ENCODE measurements at places on chromosomes 16 and 17.

DNA sequence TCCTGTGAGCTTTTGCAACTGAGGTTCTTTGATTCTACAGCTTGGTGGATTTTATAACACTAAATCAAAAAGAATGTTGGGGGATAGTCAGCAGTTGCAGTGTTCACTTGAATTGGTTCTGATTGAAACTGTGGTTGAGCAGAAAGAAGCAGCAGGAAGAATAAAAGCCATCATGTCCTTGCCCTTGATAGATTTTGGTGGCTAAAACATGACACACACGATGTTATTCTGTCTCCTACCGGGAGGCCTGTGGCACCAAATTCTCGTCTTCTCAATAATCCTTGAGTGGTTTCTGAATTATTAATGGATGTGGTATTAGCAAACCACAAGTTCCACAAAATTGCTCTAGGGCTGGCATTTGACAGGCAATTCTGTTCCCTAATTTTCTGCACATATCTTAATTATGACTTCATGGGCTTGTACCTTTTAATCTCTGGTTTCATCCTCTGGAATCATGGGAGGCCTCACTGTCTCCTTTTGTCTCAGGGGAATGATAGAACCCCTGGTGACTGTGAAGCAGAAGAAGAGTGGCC lies 338.2 kb downstream of the SNX29 start:
- DNase-seq, result no peak

DNA sequence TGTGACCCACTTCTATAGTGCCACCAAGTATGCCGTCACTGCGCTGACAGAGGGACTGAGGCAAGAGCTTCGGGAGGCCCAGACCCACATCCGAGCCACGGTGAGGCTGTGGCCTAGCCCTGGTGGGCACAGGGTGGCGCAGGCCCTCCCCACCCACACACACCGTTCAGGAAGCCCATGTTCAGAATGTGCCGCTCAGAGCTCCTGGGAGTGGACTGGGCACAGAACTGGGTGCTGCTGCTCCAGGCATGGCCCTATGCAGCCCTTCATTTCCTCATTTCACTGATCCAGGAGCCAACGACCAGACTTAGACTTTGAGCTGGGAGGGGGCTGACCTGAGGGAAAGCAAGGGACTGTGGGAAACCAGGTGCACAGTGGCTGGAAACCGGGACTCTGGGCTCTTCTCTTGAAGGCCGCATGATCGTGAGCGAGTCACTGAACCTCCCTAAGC lies 2.4 kb upstream of the MRM1 start:
- no peak for DNase-seq

DNA sequence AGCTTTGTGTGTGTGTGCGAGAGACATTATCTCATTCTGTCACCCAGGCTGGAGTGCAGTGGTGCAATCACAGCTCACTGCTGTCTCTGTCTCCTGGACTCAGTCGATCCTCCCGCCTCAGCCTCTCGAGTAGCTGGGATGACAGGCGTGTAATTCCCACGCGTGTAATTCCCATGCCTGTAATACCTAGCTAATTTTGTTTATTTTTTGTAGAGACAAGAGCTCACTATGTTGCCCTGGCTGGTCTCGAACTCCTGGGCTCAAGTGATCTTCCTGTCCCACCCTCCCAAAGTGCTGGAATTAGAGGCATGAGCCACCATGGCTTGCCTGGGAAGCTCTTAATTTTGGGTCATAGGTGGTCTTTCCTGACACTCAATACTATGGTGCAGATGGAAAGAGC lies 205.3 kb upstream of the TNRC6C start:
- DNase-seq, result no peak

DNA sequence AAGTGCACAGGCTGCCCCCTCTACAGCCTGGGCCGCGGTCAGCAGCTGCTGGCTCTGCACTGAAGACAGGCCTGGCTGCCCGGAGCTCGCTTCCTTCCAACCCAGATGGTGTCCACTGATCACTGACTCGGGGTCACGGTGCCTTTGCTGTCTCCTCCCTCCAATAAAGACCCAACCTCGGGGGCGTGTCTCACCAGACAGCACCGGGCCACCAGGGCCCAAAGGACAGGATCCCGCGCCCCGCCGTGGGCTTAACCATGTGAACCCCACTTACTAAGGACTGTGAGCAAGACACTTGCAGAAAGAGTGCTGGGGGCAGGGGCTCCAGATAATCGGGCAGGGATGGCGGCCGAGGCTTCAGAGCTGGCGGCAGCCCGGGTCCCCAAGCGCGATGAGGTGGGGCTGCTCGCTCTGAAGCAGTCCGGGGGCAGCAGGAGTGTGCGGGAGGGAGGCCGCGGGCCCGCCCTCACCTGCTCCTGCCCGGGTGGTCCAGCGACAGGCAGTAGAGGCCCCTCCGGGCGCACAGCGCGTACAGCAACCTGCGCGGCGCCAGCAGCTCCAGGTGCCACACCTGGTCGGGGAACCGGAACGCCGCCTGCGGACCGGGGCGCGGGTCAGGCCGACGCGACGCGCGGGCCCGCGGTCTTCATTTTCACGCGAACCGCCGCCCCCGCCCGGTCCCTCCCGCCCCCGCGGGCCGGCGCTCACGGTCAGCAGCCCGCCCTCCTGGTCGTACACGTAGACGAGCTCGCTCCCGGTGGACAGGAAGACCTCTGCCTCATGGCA lies 502 bp downstream of the FAAP100 start:
- no peak for DNase-seq

DNA sequence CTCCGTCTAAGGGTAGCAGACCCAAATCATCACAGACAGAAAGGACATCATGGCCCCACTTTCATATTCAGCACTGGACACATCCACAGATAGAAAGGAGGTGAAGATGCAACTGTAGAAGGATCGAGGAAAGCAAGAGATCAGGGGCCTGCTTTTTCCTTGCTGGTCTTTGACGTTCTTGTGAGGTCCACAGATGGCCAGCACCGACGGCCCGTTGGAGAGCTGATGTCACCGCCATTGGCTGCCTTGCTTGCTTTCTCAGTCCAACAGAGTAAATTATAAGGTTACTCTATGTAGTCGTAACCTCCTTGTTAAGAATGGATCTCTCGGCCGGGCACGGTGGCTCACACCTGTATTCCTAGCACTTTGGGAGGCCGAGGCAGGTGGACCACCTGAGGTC lies 5.1 kb upstream of the RBFOX3 start:
- no peak for DNase-seq

GRCh38 chr17:80729761-80730160 lies 185.1 kb downstream of the RPTOR start:
- DNase-seq, result no peak

GRCh38 chr17:30323895-30324319 lies 9.9 kb downstream of the TMIGD1 start:
- no peak for DNase-seq

DNA sequence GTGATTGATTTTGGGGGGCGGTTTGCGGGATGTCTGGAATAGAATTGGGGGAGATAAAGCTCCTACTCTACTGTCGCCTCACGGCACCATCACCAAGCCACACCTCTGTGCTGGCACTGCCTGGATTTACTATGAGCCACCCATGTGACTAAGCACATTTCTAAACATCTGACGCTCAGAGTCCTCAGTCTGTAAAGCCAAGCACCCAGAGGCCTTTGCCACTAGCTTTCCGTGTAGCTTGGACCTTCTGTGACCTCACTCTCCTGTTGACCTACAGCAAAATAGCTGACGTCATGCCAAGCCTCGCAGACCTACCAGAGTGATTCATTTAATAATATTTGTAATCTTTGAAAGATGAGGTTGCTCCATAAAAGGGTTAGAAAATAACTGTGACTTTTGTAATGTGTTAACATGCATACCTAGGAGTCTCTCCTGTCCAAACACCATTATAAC lies 38.5 kb upstream of the MYOCD start:
- DNase-seq, result no peak

DNA sequence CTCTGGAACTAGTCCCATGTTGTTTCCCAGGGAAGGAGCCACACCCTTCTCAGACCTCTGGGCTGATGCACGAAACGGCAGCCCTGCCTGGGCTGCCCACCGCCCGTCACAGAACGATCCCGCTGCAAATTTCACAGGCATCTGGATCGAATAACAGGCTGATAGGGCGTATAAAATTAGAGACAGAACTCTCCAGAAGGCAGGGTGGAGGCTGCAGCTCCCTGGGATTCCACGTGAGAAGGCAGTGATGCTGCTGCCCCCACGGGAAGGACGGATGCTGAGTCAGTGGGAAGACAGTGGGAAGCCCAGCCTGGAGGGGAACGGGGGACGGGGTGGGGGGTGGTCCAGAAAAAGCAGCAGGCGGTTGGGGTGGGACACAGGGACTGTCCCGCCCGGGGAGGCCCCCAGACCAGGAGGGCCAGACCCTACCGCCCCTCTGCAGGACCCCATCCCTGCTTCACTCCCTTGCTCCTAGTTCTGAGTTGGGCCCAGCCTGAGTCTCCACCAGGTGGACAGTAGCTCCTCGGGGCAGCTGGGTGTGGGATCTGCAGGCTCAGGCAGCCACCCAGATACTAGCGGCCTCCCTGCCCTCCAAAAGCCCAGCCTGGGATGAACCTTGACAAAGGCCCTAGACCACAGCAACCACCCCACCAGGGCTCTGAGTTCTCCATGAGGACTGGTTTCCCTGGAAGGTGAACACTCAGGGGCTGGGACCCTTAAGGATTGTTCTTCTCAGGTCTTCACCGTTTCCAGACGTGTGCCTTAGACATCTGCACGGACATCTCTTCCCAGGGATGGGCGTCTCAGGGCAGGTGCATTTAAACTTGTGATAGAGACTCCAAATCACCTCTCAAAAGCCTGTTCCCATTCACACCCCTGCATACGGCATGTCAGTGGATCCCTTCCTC lies 117.8 kb downstream of the METRNL start:
- no peak for DNase-seq

- DNase-seq, result no peak
Measured at GRCh38 chr16:85553436-85554113, 59.5 kb upstream of the GSE1 start.

DNA sequence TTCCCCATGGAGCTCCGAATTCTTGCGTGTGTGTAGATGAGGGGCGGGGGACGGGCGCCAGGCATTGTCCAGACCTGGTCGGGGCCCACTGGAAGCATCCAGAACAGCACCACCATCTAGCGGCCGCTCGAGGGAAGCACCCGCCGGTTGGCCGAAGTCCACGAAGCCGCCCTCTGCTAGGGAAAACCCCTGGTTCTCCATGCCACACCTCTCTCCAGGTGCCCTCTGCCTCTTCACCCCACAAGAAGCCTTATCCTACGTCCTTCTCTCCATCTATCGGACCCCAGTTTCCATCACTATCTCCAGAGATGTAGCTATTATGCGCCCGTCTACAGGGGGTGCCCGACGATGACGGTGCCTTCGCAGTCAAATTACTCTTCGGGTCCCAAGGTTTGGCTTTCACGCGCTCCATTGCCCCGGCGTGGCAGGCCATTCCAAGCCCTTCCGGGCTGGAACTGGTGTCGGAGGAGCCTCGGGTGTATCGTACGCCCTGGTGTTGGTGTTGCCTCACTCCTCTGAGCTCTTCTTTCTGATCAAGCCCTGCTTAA lies 617 bp upstream of the SENP3 start:
- DNase-seq, result peak; percentile 92

DNA sequence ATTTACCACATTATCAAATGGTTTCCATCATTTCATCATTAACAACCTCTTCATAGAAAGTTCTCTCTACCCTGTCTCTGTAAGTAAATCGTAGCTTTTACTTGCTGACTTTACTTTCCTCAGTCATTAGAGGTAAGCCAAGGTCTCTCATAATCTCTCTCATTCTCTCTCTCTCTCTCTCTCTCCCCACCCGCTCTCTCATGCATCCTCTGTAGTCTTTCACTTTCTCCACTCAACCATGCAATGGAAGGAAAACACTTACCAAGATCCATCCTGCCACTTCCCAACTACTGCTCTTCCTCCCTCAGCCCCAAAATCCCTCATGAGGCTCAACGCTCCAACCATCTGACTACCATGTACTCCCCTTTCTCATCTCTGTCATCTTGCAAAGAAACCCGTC lies 6.1 kb downstream of the CEP112 start:
- no peak for DNase-seq

GRCh38 chr17:40108970-40109824 lies 8.8 kb upstream of the NR1D1 start:
- peak; percentile 86 for DNase-seq

DNA sequence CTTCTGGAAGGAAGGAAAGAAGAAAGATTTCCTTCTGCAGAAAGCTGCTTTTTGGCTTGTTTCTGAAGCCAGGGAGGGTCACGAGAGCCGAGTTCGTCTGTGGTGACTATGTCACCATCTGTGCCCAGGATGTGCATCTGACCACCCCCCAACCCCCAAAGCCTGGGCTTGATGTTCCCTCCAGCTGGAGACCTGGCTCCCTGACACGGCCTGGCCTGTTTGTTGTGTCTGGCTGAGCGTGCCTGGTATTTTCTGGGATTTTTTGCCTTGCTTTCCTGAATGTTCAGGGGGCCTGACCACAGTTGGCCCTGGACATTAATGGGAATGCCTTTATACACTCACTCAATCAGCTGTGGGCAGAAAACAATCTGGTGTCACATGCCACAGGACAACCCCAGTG lies 38.9 kb downstream of the LGALS9 start:
- no peak for DNase-seq

DNA sequence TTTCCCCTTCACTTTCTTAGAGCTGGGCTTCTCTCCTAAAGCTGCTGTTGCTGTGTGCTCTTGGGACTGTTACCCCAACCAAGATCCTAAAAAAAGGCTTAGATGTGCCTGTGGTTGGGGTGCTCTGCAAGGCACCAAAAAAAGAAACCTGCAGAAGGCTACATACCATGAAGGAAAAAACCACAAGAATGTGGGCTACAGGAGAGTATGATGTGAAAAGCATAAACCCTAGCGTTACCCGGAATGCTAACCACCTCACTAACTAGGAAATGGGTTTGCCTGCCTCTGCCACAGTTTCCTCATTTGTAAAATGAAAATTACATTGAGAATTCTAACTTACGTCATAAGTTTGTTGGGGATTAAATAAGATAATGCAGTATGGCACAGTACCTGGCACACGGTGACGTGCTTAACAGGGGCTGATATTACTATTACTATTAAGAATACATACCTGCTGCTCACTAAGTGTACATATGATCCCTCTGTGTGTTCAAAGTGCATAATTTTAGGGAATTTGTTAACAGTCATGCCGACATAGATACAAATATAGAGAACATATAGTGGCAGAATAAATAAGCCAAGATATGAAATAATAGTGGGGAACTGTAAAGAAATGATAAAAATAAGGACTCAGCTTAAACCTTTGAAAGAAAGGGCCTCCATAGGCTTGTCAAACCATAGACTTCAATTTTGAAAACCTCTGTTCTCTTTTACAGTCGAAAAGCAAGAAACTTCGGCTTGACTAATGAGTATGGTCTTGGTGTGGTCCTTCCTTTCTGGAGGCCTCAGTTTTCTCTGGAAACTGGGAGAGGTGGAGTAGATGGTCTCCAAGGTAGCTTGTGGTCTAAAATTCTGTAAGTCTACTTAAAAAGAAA lies 177.8 kb upstream of the TBX2 start:
- no peak for DNase-seq

GRCh38 chr16:75745823-75746222 lies 19.5 kb upstream of the CPHXL start:
- no peak for DNase-seq

DNA sequence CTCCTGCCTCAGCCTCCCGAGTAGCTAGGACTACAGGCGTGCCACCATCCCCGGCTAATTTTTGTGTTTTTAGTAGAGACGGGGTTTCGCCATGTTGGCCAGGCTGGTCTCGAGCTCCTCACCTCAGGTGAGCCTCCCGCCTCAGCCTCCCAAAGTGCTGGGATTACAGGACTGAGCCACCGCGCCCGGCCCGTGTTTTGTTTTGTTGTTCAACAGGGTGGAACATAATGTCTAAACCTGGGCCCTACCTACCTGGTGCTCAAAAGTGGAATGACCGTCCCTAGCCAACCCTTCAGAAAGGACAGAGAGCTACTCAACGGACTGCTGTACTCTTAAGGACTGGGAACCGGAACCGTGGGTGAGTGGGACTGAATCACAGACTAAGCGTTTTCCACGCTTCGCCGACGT lies 772 bp upstream of the KIF22 start:
- DNase-seq, result no peak

GRCh38 chr17:32191306-32191705 lies 49.0 kb downstream of the RHOT1 start:
- DNase-seq, result no peak
